ENCODE measurements at places on chromosomes 7 and 10.

DNA sequence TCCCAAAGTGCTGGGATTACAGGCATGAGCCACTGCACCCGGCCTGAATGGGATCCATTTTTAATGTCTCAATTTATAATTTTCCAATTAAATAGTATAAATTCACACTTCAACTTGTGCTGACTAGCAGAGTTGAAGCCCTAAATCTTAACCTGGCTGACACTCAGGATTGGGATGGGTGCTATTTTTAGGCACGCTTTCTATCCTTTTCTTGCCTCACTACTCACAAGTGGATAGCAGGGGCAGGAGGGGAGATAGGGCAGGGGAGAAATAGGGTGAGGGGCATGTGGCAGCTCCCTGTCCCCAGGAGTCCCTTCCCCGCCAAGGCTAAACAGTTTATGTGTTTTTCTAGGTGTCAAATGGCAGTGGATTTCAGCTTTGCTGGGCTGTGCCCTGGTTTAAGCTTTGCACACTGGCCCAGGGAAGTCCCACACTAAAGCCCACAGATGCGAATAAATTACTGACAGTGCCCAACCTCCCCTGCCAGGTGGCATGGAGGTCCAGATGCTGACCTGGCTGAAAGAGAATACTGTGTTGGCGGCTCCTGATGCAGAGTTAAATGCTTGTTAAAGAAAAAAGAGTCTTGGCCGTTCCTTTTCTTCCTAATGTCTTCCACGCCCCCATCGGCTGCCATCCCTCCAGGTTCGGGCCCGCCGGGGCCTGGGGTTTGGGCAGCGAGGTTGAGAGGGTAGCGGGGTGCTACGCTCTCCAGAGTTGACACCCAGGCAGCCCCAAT lies 36.2 kb upstream of the EFCAB10 start:
- DNase-seq = no peak

- DNase-seq = no peak
Measured at GRCh38 chr10:59360605-59361405, 1.5 kb downstream of the FAM13C start.

DNA sequence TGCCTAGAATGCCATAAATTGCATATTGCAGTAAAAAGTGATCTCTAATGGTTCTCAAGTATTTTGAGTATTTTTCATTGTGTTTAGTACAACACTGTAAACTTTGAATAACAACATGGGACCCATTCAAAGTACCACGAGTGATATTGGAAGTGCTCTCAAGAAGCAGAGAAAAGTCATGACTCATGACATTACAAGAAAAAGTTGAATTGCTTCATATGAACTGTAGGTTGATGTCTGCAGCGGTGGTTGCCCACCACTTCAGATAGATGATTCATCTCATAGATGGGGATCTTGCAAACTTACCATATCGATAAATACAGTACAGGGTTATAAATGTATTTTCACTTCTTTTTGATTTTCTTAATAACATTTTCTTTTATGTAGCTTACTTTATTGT lies 33.9 kb downstream of the ENTPD1 start:
- DNase-seq = no peak

DNA sequence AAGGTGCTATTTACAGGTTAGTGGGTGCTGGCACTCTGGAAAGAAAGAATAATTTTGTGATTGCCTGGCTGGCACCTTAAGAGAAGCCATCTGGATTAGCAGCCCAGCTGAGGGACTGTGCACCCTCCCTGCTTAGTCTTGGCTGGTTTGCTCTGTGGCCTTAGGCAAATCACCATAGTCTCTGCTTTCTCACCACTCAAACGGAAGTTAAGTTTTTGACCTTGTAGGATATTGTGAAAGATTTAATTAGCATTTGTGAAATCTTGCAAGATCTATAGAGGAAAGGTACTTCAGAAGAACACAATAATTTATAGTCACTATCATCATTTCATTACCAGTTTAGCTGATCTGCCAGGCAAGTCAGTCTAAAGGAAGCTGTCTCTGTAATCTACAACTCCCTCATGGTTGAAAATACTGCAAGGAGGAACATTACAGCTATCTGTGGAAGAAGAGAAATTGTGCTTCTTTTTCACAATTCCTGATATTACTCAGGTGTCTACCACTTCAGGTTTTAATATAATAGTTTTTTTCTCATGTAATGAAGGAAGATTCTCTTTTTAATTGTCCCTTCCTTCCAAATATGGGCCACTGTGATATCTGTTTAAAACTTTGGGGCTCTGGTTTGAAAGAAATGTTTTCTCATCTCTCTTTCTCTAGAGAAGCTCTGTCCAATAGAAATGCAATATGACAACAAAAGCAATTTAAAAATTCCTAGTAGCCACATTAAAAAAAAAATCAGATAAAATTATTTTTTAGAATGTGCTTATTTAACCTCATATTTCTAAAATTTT lies 219.6 kb downstream of the PTEN start:
- no peak for DNase-seq

- DNase-seq = no peak
Measured at GRCh38 chr10:44051091-44051490, 333.8 kb downstream of the CXCL12 start.

DNA sequence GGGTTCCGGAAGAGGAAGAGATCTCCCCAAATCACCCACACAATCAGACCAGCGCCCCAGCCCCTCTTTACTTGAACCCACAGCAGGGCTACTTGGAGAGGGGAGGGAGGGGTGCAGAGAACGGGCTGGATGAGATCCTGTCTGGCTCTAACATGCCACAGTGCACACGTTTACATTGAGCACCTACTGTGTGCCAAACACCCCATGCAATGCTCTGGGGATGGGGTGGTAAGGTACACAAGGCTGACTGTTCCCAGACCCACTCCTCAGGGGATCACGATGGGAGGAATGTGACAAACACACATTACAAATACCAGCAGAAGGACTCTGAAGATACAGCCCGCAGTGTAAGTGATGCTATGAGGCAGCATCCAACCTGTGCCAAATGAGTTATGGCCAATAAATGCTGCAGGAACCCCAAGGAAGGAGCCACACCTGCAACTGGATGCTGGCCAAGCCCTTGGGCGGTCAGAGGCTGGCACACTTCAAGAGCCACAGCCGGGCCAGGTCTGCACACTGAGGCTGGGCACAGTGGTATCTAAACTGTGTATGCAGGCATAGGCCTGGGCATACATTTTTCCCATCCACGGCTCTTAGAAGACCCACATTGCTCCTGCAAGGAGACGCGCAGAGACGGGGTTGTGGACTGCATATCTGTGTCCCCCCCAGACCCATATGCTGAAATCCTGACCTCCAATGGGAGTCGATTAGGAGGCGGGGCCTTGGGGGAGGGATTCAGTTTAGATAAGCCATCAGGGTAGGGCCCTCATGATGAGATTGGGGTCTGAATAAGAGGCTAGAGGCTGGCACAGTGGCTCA lies 6.4 kb downstream of the SPOCK2 start:
- no peak for DNase-seq

- no peak for DNase-seq
Measured at GRCh38 chr7:45625067-45625466, 50.9 kb downstream of the ADCY1 start.

- no peak for DNase-seq
Measured at GRCh38 chr10:92732958-92733357, 43.2 kb downstream of the HHEX start.

- no peak for DNase-seq
Measured at GRCh38 chr7:85230623-85231022, 43.8 kb upstream of the SEMA3D start.

DNA sequence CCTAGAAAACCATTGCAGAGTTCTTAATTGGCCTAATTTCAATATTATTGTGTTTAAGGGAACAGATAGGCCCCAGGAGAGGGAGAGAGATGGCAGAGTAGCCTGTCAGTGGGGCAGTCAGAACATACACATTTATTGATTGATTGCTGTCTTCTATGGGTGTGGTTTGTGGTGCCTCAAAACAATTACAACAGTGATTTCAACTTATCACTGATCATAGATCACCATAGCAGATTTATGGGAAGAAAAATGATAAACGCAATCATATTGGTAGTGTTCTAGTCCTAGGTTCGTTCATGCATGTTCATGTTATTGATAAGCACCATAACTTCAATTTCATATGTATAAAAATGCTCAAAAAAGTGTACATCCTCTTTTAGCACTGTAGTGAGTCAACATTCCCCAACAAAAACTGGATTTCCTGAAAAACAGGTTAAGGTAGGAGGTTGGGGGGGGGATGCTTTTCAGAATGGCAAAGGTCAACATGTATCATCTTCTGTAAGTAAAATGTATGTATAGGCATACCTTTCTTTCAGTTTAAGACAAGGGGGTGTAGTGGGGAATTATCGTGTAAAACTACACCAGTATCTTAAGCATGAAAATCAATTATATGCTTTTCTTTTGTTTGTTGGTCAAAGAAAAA lies 1.1 kb upstream of the TNKS2 start:
- DNase-seq = no peak

DNA sequence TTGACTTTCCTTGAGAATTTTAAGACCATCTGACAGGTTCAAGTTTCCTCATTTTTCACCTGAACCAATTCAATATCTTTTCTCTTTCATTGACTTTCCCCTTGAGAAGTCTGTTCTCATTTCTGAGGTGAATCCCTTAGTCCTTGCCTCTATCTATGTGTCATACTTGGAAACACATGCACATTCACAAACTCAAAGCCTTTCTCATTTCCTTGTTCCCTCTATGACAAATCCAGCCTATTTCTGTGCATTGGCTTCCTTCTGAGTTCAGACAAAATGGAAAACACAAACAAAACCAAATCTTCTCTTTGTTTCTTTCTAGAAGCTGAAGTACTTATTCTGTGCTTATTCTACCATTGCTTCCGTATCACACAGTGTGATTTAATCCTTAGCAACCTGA lies 13.8 kb downstream of the PTTG1IP2 start:
- no peak for DNase-seq

DNA sequence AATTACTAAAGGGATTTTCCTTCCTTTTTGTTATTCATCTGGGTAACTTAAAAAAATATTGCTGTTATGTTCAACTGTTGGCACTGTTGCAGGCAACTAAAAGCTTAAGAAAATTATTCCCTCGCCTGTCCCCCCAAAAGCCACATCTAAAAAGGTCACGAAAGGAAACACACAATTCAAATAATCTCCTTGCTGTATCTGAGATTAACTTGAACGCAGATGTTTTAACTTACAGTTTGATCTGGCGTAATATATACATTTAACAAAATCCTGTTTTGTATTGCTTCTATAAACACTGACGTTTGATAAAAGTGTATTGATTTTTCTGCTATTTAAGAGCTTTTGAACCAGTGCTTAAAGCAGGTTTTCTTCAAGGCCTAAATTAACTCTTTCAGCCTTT lies 432.1 kb downstream of the SUGCT start:
- no peak for DNase-seq

- DNase-seq = no peak
Measured at GRCh38 chr10:4008676-4009382, 223.8 kb upstream of the KLF6 start.

- DNase-seq = no peak
Measured at GRCh38 chr10:24771943-24772694, 48.4 kb upstream of the ARHGAP21 start.

DNA sequence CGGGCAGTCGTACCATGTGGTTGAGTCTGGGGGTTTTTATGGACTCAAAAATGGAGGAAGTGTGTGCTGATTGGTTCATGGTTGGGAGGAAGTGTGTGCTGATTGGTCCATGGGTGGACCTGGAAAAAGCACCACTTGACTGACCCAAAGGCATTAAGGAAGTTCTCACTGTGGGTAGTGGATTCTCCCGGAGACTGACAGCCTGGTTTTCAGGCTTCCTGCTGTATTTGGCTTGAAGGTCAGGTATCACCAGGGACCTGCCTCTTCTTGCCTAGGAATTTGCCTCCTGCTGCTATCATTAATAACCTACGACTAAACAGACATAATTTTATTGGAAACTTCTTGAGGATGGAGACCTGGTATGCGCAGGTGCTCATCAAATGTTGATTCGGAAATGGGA lies 268.8 kb upstream of the LRGUK start:
- no peak for DNase-seq

- DNase-seq = no peak
Measured at GRCh38 chr10:73910401-73910763, 550 bp upstream of the PLAU start.

Measured in brain pericyte (primary cell).